ENCODE measurements at places on chromosomes 3 and 15.

GRCh38 chr3:108899530-108899929 lies 54.1 kb downstream of the GUCA1C start:
- H3K4me1 ChIP-seq: no peaks in the 10 kb centered on the region
- H3K27me3 ChIP-seq: no peaks in the 10 kb centered on the region

DNA sequence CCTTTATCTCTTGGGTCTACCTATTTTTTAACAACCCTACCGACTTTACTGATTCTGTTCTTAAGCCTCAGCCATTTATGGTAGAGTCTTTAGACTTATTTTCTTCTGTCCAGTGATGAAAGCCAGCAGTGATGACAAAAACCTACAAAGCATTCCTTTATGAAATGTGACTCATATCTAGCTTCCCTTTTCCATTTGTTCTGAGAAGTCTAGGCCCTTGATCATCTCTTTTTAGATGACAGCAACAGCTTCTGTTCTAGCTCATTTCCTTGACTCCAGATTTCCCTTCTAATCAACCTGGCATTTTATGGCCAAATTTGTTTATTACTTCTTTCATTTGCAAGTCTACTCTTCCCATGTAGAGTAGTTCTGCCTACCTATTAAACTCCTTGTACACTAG lies 36.1 kb downstream of the CFAP44 start:
- no peak overlapping the region for H3K4me3 ChIP-seq
- no peak for DNase-seq
- H3K4me1 ChIP-seq: no peaks in the 10 kb centered on the region
- no peaks in the 10 kb centered on the region for H3K36me3 ChIP-seq

- DNase-seq: no peak
- no peaks in the 10 kb centered on the region for H3K27me3 ChIP-seq
- H3K36me3 ChIP-seq: no peaks in the 10 kb centered on the region
- no peak overlapping the region for H3K27ac ChIP-seq
- no peak overlapping the region for H3K4me3 ChIP-seq
- H3K4me1 ChIP-seq: no peaks in the 10 kb centered on the region
Observed at GRCh38 chr3:167650459-167650858, 3.3 kb downstream of the WDR49 start.

DNA sequence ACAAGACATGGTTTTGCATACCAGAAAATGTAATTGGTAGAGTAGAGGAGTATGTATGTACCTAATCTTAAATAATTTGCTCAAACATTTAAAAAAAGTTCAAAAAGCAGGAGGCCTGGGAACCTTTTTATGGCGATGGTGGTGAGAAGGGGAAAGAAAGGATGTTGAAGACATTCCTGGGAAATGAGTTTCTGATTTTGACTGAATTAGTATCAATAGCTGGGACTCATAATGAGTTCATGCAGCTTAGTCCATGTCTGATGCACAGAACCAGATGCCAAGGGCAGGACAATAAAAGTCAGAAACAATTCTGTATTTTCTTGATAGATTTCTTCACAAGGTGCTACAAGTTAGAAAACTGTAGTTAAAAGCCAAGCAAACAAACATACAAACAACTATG lies 395.3 kb downstream of the GAP43 start:
- no peaks in the 10 kb centered on the region for H3K4me1 ChIP-seq
- no peak overlapping the region for H3K4me3 ChIP-seq
- H3K36me3 ChIP-seq: no peaks in the 10 kb centered on the region
- H3K27ac ChIP-seq: no peak overlapping the region
- H3K27me3 ChIP-seq: no peaks in the 10 kb centered on the region

DNA sequence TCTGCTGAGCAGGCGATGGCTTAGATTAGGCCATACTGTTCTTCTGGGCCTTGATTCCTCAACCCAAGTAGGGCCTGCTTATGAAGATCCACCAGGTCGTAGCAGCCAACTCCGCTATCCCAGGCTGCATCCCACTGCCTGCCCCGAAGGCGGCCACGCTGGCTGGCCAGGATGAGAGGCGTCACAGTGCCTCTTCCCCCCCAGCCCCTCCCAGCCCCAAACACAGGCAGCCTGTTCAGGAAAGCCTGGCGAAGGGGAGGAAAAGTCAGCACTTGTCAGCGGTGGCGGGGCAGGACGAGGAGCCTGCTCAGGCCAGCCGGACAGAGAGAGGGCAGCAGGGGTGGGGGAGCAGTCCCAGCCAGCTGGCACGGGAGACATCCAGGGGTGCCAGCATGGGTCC lies 11.2 kb downstream of the PTH1R start:
- H3K27ac ChIP-seq: no peak overlapping the region
- no peak overlapping the region for H3K4me3 ChIP-seq
- no peaks in the 10 kb centered on the region for H3K4me1 ChIP-seq
- DNase-seq: no peak
